ENCODE measurements at places on chromosomes 6 and 20.

DNA sequence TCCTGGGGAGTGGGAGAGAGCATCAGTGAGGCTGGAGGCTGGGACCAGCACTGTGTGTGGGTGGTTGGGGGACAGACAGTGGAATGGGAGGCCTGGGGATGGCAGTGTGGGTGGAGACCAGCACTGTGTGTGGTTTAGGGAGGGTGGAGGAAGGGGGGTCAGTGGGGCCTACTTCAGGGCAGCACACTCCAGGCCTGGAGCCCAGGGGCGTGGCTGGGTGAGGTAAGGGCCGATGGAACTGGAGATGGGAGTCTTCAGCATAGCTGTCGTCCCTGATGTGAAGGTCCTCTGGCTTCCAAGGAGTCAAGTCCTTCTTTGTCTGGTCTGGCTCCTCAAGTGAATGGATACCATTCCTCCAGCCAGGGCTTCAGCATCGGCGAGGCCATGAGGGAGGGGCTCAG lies 18.6 kb downstream of the KCNK17 start:
- DNase-seq, result no peak

- DNase-seq, result no peak
Measured at GRCh38 chr6:33901822-33902456, 98.1 kb upstream of the MLN start.

- no peak for DNase-seq
Measured at GRCh38 chr6:17204533-17204932, 76.6 kb upstream of the RBM24 start.

DNA sequence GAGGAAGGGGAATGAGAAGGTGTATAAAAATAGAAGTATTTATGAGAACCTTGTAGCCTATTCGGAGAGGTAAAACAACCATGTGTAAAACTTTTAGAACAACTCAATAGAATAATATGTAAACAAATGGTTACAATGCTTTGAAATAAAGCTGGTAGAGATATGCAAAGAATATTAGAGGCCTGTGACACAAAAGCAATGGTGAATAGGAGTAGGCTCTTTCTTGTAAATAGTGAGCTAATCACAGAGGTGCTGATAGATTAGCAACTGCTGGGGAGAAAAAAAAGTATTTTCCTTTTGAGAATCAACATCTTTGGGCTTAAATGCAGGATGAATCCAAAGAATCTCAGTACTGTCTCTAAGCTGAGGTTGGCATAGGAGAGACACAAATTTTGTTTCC lies 7.0 kb downstream of the TMEM200A start:
- no peak for DNase-seq

GRCh38 chr20:23415959-23416583 lies 5.2 kb downstream of the NAPB start:
- no peak for DNase-seq

GRCh38 chr6:134318236-134318973 lies 493 bp upstream of the SGK1 start:
- no peak for DNase-seq

- DNase-seq, result no peak
Measured at GRCh38 chr6:48229841-48230240, 118.8 kb upstream of the PTCHD4 start.

DNA sequence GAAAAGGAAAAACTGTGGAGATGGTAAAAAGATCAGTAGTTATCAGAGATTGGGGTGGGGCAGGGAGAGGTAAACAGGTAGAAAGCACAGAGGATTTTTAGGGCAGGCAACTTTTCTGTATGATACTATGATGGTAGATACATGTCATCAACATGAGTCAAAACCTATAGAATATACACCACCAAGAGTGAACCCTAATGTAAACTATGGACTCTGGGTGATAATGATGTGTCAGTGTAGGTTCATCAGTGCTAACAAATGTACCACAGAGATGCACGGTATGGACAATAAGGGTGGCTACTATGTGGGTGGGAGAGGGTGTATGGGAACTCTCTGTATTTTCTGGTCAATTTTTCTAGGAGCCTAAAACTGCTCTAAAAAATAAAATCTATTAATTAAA lies 18.5 kb downstream of the PACSIN1 start:
- DNase-seq, result no peak

DNA sequence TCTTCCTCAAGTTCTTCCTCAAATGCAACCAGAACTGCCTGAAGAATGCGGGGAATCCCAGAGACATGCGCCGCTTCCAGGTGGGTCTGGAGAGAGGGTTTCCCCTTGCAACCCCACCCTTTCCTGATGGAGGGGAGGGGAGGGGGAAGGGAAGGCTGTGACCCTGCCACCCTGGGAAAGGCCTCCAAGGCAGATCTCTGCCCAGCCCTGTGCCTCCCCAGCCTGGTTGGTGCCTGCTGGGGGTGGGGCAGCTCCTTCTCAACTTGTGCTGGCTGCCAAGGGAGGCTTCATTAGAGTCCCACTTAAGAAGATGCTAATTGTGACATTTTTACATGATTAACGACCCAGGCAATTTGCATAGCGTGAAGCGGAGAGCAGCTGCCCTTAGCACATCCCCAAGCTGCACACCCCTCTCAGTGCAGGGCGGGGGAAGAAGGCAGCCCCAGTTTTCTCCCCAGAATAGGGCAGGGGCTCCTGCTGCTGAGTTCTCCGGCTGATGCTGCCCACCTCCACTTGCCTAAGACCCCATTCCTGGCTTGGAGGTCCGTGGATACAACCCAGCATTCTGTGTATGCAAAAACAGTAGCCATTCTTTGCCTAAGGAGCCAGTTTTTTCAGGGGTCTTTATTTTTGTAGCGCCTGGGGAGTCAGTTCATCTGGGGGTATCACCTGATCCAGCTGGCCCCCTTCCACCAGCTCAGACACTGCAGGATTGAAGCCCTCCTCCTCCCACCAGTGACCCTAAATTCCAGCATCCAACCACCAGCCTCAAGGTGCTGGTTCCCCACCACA lies 51.7 kb downstream of the CPXM1 start:
- no peak for DNase-seq

GRCh38 chr6:125339653-125340052 lies 37.9 kb upstream of the HDDC2 start:
- DNase-seq, result no peak

- no peak for DNase-seq
Measured at GRCh38 chr6:160691617-160692016, 10.4 kb upstream of the PLG start.

- DNase-seq, result no peak
Measured at GRCh38 chr20:53582574-53583351, 10.9 kb downstream of the ZNF217 start.

DNA sequence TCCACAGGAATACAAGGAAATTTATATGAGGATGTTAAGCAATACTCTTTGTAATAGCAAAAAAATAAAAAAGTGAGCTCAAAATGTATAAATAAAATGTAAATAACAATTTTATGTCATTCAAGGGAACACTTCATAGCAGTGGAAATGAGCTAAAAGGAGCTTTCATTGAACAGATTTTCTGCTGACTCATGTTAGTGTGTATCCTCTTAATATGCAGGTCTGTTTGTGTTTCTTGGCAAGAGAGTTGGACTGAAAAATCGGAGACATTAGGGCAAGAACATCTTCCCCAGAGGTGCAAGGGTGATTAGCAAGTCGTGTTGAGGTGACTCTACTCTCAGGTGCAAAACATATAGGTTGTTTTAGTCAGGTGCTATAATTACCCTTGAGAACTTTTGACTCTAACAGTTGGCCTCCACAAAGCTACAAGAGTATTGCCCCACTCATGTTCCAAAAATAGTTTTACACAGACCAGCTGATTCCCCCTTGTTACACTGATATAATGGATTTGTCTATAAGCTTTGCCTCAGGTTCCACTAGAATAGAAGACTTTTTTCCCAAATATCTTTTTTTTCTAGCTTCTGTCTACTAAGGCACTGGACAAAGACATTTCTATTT lies 702.9 kb downstream of the TENT5A start:
- no peak for DNase-seq

DNA sequence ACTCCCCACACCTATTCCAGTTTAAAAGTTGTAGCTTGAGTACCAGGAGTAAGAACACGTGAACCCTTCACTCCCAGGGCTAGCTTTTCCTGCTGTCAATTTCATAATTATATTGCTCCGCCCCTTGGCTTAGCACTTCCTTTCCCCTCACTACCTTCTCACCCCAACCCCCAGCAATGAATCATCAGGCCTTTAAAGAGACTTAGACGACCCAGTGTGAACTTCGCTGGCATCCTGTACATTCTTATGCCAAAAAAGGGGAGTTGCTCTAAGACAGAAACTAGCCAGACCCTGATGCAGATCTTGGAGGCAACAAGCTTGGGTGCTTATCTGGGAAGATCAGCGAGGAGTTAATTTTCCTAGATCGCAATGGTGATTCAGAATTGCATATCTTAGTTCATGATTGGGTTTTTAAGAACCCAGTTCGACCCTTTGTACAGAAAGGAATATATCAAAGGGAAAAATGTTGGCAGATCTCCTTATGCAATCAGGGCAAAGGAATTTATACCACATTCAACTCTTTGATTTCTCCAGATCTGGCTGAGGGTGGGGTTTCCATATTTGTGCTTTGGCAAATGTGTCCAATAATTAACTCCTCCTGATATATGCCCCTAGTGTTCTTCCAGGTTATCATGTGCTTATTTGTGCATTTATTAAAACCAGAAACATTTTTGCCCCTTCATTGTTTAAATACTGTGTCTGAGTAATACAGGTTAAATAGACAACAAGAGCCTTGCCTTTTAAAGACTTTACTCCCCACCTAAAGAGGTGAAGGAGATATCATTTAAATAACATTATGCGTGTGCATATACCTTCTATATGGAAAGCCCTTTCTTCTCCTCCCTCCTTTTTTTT lies 8.1 kb upstream of the ATXN1 start:
- peak; percentile 76 for DNase-seq

Measured in ureter (tissue), 1 donor.